ENCODE measurements at places on chromosomes 5 and 9.

DNA sequence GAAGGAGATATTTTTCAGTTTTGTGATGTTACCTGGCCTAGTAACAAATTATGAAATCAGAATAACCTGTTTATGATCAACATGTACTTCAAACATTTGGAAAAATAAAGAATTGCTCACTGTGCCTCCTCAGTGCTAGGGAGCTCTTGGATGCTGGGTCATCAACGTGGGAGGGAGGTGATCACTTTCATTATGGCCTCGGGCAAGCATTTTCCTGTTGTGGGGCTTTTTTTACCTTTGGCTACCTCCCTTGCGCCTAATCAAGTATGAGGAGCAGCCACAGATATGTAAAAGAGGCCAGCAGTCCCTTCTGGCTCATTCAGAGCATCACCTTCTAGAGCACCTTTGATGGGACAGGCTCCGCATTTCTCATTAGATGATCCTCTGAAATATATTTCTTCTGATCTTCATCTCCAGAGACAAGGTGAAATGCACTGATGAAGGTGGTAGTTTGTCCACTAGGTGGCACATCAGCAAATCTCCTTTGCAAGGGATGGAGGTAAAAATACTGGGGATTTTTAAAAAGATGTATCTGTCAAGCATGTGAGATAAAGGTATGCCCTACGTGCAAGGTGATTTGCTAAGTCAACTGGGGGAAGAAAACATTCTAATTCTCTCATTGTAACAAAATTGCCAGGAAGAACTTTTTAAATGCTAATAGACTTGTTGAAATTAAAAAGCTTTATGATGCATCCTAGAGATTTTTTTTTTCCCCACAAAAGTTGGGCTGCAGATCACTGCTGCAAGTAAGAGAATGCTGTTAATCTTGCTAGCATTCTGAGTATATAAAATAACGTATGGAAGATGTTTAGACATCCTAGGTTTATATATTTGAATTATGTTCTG, 218.2 kb downstream of the MAST4 start:
- no peak for DNase-seq

GRCh38 chr5:112548246-112548881, 129.3 kb upstream of the EPB41L4A start:
- no peak for DNase-seq

DNA sequence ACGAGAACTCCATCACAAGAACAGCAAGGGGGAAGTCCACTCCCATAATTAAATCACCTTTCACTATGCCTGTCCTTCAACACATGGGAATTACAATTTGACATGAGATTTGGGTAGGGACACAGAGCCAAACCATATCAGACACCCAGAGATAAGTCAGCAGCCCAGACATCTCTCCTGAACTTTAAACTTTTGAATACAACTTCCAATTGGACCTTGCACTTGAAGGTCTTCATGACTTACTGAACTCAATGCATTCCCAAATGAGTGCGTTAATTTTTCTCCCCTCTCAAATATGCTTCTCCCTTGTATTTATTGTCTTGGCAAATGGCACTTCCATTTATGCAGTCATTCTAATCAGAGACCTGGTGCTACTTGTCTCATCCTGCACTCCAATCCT, 12.1 kb downstream of the C9 start:
- no peak for DNase-seq

GRCh38 chr9:114026335-114026734, 51.8 kb downstream of the AMBP start:
- no peak for DNase-seq

GRCh38 chr9:121870271-121870670, 218.8 kb downstream of the DAB2IP start:
- DNase-seq, result no peak

- no peak for DNase-seq
These were observed 85.2 kb downstream of the NR3C1 start for GRCh38 chr5:143318270-143318669.

GRCh38 chr5:14035859-14036503, 91.5 kb upstream of the DNAH5 start:
- DNase-seq, result peak; percentile 41

- no peak for DNase-seq
These were observed 132.4 kb downstream of the TRPM6 start for GRCh38 chr9:74755355-74755754.

GRCh38 chr5:103849934-103850333, 287.3 kb upstream of the NUDT12 start:
- DNase-seq, result no peak

DNA sequence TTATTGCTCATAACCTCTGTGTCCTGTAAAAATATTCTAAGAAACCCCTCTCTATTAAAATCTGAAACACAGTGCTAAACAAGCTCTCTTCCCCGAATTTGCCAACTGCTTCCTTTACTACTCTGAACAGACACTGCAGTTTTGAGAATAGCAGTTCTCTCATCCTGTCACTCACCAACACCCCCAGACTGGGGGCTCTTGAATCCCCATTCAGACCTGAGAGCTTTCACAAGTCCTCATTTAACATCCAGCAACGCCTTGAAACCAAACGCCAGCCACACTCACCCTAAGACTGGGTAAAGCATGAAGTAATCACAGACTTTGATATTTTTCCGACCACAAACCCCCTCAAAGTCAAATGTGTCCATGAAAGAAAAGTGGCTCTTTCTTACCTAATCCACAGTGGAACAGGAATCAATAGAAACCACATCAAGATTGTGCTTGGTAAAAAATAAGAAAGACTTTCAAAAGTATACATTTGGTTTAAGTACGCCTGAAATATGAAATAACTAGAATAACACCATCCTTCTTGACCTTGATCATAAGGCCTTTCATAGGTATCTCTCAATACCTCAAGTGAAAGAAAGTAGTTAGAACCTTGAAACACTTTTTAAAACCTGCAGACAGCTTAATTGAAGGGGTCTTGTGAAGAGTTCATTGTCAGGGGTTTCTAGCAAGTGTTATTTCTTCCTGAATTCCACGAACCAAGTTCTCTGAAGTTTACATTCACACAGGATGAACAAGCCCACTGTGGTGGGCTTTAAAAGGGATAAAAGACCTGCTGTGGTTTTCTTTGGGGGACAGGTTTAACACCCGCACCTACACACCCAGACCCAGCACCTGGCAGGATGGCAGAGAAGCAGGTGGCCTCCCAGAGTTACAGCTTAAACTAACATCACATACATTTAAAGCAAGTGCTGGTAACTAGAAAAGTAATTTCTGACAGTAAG, 412.6 kb downstream of the MLLT3 start:
- DNase-seq, result no peak
